ENCODE measurements at places on chromosomes 6 and 20. TPM values are rescaled to one million over a fixed set of nuclear protein-coding genes. Genes with fewer than 3 reads are reported as not detected.

DNA sequence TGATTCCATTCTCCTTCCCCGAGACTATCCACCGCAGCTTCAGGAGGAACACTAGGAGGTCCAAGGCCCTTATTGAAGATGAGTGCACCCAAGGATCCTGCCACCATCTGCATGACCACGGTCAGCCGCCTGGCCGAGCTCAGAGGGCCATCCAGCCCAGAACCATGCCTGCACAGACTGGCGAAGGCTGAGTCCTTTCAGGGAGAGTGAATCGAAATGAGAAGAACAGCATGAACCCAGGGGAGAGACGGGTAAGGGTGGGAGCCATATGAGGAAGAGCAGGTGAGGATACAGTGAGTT is 26.3 kb downstream of the SERPINB6 start:
- DNase-seq, result no peak

GRCh38 chr6:104829183-104829958 is 30.3 kb downstream of the HACE1 start:
- DNase-seq, result no peak

PLCB1 gene
- total RNA-seq, result 7.3 TPM

GRCh38 chr6:44453146-44453545 is 65.6 kb downstream of the CDC5L start:
- no peak for DNase-seq

GRCh38 chr6:117547688-117548621 is 54.4 kb downstream of the GOPC start:
- DNase-seq, result peak; percentile 90

DNA sequence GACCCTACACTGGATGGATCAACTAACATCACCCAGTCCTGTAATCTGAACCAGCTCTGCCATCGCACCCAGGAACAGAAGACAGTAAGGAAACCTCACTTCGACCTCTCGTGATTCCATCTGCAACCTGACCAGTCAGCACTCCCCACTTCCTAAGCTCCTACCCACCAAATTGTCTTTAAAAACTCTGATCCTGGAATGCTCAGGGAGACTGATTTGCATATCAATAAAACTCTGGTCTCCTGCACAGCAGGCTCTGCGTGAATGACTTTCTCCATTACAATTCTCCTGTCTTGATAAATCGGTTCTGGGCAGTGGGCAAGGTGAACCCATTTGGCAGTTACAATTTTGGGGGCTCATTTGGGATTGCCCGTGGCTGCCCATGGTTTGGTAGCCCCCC is 18.3 kb upstream of the AGPAT4 start:
- no peak for DNase-seq

All from thyroid gland (tissue), 4 donors.